NCI-H69 (cell line): ENCODE measurements at places on chromosomes 11 and 22.

DNA sequence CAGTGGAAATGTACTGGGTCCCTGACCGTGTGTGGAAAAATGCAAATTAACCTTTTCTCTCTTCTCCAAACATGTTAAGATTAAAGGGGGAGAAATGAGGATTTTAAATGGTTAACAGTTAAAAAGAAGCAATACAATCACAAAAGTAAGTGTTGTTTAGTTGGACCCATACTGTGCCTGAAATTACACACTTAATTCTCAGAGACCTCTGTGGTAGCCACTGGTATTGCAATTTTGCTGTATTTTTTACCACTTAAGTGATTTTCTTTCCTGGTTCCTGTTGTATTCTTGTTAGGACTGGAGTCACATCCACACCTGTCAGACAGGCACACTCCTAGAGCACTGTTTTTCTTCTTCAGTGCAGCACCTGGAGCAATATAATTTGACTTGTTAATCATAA, 179.6 kb upstream of the PDGFD start:
- peak; percentile 83 for DNase-seq

DNA sequence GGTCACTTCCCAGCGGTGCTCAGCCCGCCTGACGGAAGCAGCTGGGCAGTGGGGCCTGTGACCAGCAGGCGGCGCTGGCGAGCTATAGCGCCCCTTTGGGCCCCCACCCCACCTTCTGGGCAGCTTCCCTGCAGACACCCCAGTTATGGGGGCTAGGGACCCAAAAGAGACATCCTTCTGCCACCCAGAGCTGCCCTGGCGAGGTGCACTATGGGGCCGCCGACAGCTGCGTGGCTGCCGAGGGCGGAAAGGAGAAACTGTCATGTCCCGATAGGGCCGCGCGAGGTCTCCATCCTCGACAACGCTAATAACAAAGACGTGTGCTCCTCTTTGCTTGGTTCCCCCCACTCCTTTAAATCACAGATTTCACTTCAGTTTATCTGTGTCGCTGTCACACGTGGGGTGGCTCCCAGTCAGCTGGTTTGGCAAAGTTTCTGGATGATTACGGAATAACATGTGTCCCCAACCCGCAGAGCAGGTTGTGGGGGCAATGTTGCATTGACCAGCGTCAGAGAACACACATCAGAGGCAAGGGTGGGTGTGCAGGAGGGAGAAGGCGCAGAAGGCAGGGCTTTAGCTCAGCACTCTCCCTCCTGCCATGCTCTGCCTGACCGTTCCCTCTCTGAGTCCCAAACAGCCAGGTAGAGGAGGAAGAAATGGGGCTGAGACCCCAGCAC, 673 bp upstream of the MYO7A start:
- DNase-seq = peak; percentile 85

- no peak for DNase-seq
These were observed 27.7 kb downstream of the RSPH14 start for GRCh38 chr22:23113847-23114720.

DNA sequence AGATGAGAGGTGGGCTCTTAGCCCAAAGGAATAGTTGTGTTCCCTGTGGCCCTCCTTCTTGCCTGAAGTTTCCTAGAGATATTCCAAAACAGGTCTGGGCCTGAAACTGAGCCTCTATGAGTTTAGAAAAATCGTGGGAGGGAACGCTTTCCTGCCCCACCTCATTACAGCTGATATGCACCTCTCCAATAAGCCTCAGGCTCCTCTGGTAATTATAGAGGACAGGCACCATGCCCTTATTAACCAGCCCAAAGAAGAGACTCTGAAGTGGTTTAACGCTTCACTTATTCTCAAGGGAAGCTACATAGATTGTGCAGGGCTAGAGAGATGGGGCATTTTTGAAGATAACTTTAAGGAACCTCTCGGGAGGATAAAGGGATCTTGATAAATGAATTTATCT, 3.4 kb upstream of the MPZL2 start:
- peak; percentile 87 for DNase-seq

- no peak for DNase-seq
These were observed 260.8 kb upstream of the POU2AF2 start for GRCh38 chr11:110984693-110985092.

- no peak for DNase-seq
These were observed 5.4 kb downstream of the FUT4 start for GRCh38 chr11:94549146-94549545.

DNA sequence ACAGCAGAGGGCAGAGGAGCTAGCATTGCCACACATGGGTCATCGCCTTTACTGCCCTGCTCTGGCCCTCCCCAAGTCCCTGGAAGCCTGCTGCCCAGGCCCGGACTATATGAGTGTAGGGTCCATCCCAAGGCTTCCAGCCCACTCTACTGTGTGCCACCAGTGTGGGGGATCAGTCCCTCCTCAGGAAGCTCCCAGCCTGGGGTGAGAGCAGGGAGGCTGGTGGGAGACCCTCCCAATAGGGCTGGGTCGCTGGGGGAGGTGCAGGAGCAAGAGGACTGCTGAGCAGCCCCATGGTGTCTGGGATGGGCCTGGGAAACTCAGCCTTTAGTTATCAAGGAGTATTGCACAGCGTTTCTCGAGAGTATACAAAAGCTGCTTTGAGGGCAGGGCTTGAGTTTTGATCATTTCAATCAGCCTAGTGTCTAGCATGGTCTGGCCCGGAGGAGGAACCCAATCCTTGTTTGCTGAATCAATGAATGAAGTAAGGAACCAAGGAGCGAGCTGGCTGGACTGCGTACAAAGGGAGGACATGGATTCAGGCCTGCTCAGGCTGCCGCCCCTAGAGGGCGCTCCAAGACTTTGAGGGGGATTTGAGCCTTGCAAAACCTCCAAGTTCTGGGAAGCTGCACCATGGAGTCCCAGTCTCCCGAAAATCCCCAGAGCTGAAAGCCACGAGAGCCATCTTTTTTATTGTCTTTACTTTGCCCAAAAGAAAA, 89.0 kb upstream of the PARVA start:
- DNase-seq = peak; percentile 96

GRCh38 chr22:17867160-17867785, 93.0 kb upstream of the BID start:
- peak; percentile 50 for DNase-seq

GRCh38 chr22:39480557-39480956, 21.5 kb upstream of the MIEF1 start:
- no peak for DNase-seq

- DNase-seq = no peak
These were observed 292.2 kb upstream of the RAG2 start for GRCh38 chr11:36890121-36890679.

GRCh38 chr11:108985945-108986279, 321.0 kb downstream of the DDX10 start:
- DNase-seq = no peak

GRCh38 chr22:33513388-33514338, 406.6 kb downstream of the LARGE1 start:
- DNase-seq = peak; percentile 5

DNA sequence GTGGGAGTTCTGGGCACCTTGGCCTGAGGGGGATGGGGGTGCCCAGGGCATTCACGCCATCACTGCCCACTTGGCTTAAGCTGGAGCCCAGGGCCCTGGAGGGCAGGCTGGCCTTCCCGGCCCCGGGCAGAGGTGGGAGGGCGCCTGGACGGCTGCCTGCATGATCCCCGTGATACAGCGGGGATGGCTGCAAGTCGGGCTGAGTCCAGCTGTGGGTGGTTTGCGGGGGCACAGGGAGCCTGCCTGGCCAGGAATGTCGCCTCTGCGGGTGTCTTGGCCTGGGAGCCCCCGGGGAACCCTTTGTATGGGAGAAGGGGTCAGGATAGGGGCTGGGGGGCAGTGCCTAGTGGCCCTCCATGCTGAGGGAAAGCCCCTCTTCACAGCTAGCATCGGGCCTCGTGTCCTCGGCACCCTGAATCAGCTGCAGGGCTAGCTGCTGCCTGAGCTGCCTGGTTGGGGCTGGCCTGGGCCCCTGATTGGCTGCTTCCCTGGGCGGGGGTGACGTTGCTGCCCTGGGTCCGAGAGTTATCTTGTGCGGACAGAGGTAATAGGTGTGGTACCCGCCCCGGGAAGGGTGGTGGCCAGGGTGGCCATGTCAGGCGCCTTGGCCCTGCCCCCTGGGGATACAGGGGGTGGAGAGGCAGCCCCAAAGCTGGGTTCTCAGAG, 8.3 kb downstream of the BRSK2 start:
- no peak for DNase-seq

GRCh38 chr11:1153951-1154493, 3.7 kb upstream of the MUC5AC start:
- no peak for DNase-seq

DNA sequence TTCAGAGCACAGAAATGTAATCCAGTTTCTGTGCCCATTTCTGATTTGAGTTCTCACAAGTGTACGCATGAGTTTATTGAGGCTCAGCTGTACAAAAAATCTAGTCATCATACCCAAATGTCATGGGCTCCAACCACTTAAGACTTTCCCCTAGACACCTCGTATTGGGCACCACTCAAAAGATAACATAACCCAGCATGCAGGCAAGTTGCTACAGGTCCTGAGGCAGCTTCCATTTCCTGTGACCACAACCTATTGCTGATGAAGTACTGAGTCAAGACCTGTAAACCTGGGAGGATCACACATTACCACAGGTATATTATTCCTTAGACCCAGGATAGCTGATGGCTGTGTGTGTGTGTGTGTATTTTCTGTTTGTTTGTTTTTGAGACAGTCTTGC, 95.2 kb downstream of the MRTFA start:
- peak; percentile 59 for DNase-seq

DNA sequence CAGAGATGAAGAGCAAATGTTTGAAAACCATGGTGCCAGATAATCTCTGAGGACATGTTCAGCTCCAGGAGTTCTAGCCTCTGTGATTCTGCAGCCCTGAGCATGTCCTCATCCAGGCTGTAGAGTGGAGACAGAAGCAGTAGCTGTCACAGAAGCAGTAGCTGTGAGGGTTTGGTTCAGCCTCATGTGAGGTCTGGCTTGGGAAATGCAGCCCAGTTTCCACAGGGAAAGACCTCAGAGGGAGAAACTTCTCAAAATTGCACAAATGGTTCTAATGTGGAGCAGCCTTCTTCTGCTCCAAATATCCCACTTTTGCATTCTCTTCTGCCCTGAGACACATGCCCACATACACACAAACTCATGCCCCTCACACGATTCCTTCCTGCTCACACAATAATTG, 48.4 kb downstream of the DBX1 start:
- DNase-seq = peak; percentile 41

- no peak for DNase-seq
These were observed 98.1 kb downstream of the RNF169 start for GRCh38 chr11:74846770-74847169.

DNA sequence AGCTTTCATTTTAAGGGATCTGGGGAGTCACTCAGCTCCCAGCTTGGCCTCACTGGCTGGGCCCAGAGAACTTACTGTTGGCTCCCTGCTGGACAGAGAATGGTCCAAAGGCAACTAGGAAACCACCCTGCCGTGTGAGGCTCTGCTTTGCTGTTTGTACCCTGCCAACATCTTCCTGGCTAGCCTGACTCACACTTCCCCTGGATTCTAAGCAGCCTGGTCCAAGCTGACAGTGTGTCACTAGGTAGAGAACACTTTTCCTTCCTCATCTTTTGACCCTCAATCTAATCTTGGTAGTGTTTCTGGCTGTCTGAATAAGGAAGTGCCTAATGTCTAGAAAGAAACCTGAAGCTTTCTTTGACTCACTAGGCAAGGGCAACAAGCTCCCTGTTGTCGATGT, 76.7 kb downstream of the FAR1 start:
- no peak for DNase-seq

DNA sequence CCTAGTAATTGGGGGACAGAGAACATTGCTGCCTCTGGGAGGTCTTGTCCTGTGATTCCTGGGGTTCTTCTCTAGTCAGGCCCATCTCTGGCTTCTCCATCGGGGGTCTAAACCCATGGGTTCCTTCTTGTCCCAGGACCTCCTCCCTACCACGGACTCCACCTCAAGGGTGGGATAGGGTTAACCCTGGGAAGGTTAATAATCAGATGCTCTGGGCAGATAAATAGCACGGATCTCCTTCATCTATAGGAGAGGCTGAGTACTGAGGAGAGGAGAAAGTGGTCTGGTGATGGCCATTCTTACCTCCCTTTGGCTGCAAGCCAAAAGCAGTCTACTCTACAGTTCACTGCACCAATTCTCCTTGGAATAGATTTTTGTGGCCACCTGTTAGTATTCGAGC, 10.5 kb downstream of the HEPHL1 start:
- DNase-seq = peak; percentile 29

- peak; percentile 93 for DNase-seq
These were observed at the start of gene CYB5R3 for GRCh38 chr22:42649246-42650099. TSS of gene CYB5R3 (minus strand) at chr22:42649392. CDS start at chr22:42649315, 77 bp downstream.

DNA sequence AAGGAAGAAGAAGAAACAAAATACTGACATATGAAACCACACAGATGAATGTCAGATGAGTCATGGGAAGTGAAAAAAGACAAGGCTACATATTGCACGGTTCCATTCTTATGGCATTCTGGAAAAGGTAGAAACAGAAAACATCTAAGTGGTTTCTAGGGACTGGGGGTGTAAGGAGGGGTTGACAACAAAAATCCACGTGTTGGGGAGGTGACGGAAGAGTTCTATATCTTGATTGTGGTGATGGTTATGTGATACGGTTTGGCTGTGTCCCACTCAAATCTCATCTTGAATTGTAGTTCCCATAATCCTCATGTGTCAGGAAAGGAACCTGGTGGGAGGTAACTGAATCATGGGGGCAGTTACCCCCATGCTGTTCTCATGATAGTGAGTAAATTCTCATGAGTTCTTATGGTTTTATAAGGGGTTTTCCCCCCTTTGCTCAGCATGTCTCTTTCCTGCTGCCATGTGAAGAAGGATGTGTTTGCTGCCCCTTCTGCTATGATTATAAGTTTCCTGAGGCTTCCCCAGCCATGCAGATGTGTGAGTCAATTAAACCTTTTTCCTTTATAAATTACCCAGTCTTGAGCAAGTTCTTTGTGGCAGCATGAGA, 6.4 kb upstream of the ARFGAP3 start:
- no peak for DNase-seq

GRCh38 chr11:116301141-116301540, 471.6 kb downstream of the BUD13 start:
- DNase-seq = no peak

GRCh38 chr11:78414321-78415051, 3.1 kb downstream of the GAB2 start:
- peak; percentile 57 for DNase-seq

DNA sequence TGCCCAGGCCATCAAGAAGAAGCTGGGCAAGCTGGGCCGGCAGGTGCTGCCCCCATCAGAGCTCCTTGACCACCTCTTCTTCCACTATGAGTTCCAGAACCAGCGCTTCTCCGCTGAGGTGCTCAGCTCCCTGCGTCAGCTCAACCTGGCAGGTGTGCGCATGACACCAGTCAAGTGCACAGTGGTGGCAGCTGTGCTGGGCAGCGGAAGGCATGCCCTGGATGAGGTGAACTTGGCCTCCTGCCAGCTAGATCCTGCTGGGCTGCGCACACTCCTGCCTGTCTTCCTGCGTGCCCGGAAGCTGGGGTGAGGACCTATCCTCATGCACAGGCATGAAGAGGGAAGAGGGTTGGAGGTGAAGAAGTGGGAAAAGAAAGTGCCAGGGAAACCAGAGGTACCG, 5.3 kb upstream of the NHERF4 start:
- DNase-seq = peak; percentile 96

DNA sequence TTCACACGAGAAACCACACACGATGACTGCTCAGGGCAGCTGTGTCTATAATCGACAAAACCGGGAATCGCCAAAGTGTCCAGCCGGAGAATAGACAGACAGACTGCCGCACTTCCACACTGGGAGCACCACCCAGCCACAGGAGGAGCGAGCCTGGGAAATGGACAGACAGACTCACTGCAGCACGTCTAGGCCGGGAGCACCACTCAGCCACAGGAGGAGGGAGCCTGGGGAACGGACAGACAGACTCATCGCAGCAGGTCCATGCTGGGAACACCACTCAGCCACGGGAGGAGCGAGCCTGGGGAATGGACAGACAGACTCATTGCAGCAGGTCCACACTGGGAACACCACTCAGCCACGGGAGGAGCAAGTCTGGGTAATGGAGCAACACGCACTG, 137.2 kb downstream of the BRD1 start:
- DNase-seq = no peak
